Hair follicle dermal papilla cell (primary cell): ENCODE measurements at places on chromosomes 7 and 10. TPM values are rescaled to one million over a fixed set of nuclear protein-coding genes. Genes with fewer than 3 reads are reported as not detected.

GRM3 gene
- total RNA-seq, result not detected in 2 replicates

SPRN gene
- total RNA-seq, result 0.16 and 0.49 TPM in 2 replicates

OR2A12 gene
- not detected in 2 replicates for total RNA-seq

MYH16 gene
- not detected in 2 replicates for total RNA-seq

CDK1 gene
- total RNA-seq, result 4.3 and 5.8 TPM in 2 replicates
